ENCODE measurements at places on chromosomes 7 and 10.

- DNase-seq = no peak
Measured at GRCh38 chr7:100472121-100472851, 6.7 kb downstream of the TSC22D4 start.

- DNase-seq = no peak
Measured at GRCh38 chr7:22686620-22687019, 40.4 kb upstream of the IL6 start.

DNA sequence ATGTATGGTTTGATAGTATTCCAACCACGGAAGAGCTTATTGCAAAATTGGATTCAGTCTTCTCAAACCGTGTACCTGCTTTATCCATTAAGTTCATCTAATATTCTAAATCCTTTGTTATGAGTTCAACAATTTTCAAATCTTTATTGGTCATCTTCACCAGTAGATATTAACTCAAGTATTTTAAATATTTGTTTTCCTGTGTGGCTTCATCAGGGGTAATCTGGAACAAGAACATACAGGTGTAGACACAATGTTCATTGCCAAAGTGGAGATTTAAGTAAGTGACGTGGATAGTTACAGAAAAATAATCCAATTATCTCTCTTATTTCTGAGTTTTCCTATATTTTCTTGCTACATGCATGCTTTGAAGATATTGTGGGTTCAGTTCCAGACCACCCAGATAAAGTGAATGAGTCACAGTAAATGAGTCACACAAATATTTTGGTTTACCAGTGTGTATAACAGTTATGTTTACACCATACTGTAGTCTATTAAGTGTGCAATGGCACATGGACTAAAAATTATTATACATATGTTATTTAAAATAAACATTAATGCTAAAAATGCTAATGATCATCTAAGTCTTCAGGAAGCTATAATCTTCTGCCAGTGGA is 429.0 kb upstream of the POT1 start:
- no peak for DNase-seq

GRCh38 chr10:128633864-128634540 is 507.8 kb upstream of the MKI67 start:
- DNase-seq = no peak
